ENCODE measurements at places on chromosomes 1 and 21.

- DNase-seq, result no peak
Measured at GRCh38 chr1:226482975-226483700, 65.4 kb upstream of the STUM start.

GRCh38 chr1:243543501-243543900 is 287.7 kb downstream of the SDCCAG8 start:
- no peak for DNase-seq

DNA sequence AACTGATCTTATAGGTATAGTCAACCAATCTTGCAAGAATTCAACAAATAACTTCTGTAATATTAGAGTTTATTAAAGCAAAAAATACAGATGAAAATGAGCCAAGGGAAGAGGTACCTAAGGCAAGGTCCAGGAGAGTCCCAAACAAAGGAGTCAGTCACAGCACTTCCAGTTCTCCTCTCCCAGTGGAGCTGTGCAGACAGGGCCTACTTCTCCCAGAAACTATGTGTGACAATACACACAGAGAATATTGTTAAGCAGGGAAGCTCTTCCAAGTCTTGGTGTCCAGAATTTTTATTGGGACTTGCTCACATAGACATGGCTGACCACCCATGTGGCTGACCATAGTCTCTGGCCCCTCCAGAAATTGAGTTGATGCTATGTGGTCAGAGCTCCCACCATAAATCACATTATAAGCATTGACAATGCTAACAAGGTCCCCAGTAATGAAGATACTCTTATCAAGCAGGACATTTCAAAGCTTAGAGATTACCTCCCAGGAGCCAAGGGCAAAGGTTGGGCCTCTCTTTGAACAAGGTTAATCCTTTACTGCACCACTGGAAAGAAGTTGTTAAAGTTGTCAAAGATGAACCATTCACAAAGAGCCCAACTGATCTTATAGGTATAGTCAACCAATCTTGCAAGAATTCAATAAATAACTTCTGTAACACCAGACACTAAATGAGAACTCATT is 3.5 kb upstream of the CD244 start:
- no peak for DNase-seq

DNA sequence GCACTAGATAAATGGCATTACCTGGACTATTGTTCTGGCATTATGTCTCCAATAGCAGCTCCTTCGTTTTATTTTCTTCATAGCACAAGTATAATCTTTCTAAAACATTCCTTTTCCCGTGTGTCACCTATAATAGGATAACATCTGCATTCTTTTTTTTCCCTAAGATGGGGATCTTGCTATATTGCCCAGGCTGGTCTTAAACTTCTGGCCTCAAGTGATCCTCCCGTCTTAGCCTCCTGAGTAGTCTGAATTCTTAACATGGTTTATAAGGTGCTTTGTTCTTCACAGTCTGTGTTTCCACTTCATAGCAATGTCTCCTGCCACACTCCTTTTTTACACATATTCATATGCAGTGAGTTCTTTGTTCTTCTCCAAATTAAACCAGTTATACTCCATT is 8.6 kb upstream of the MOV10 start:
- DNase-seq, result no peak

GRCh38 chr1:164265232-164265631 is 293.8 kb upstream of the PBX1 start:
- no peak for DNase-seq

DNA sequence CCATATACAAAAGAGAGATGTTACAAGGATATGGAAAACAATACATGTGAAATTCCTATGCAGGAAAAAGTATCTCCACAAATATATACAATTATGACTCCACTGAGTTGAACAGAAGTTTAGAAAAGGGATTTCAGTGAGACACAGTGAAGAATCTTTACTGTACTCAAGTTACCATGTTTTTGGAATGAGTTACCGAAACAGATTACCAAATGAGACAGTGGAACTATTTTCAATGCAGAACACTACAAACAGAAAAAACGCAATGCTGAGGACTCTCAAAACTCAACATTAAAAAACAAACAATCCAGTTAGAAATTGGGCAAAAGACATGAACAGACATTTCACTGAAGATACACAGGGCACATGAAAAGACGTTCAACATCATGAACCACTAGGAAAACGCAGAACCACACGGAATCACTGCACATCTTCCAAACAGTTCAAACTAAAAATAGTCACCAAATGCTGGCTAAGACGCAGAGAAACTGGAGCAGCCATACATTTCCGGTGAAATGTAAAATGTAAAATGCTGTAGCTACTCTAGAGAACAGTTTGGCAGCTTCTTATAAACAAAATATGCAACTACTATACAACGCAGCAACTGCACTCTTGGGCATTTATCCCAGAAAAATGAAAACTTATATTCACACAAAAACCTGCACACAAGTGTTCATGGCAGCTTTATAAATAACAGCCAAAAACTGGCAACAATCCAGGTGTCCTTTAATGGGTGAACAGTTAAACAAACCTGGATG is 118.7 kb downstream of the UBR4 start:
- no peak for DNase-seq

GRCh38 chr1:23555270-23555985 is 3.9 kb downstream of the ID3 start:
- DNase-seq, result no peak

GRCh38 chr1:115365738-115366137 is 27.7 kb upstream of the NGF start:
- no peak for DNase-seq

DNA sequence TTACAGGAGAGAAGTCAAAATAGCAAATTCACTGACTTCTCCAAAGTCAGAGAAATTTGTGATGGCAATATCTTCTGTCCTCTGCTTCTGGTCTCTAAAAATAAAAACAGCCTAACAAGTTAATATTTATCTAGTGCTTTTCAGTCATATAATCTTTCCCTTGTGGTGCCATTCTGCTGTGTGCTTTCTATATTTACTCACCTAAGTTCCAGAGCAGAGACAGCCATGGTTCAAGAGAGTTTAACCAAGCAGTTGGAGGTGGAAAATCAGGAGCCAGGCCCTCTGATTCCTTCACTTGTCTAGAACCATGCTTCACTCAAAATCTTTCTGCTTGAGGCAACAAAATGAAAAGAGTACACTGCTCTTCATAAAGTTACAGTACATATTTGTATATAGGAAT is 39.3 kb downstream of the BRINP2 start:
- DNase-seq, result no peak

- no peak for DNase-seq
Measured at GRCh38 chr1:119181218-119181617, 40.8 kb upstream of the WARS2 start.

DNA sequence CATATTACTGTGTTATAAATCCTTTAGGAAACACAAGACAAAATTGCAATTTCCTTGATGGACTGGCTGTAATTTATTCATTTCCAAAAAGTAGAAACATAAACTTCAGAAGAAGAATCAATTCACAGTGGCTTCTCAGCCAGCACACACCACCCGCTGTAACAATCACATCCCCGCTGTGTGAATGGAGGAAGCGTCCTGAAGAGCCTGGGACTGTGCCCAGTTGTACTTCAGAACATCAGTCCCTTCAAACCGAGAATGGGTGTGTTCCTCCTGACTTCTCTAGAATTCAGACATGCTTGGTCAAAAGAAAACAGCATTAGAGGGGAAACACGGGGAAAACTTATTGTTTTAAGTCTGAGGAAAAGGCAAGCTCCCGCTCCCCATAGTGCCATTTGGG is 28.8 kb upstream of the CD84 start:
- no peak for DNase-seq

DNA sequence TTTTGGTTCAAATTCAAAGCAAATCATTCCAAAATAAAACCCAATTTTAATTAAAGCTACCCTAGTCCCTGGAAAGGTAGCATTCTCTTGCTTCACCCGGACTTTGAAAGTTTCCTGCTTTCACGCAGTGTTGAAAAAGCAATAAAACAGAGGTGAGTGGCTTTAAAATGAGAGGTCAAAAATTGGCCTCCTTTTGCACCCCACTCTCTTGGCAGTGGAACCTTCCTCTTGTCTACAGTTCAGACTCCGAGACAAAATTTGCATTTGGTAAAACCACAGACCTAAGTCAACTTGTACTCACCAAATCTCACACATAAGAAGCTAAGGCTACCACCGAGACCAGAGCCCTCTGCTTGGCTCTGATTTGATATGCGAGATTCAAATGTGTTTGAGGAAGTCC is 252.7 kb downstream of the TTLL7 start:
- no peak for DNase-seq

DNA sequence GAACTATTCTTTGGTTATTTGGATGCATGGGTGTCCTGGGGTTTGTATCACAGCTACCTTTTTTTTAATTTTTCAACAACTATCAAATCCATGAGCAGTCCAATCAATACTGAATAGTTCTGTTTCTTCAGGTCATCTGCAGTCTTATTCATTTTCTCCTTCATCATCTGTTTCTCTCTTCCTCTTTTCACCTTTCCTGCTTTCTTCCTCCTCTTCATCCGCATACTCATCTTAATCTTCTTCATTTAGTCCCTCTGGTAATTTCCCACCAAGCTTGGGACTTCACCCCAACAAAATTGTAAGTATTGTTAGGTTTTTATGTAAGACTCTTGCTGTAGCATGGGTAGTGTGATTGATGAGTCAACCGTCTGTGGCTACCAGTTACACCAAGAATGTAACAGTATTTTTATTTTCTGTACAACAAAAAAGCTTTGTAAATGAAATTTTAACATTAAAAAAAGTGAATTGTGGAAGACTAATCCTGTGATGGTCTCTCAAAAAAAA is 184.1 kb upstream of the RNPC3 start:
- DNase-seq, result no peak

- DNase-seq, result no peak
Measured at GRCh38 chr1:184020855-184021254, 16.7 kb downstream of the COLGALT2 start.

GRCh38 chr1:225888898-225889601 is at the start of gene LEFTY1:
Gene LEFTY1, minus strand, starts transcription at chr1:225889146. Its CDS starts 80 bp downstream, at chr1:225889066.
- no peak for DNase-seq

All from left forelimb (tissue), 1 donor.